ENCODE measurements at places on chromosomes 13 and 19. TPM values are rescaled to one million over a fixed set of nuclear protein-coding genes. Genes with fewer than 3 reads are reported as not detected.
A peak's percentile ranks its signal among the peaks of the same experiment; 100 is the strongest.

GRCh38 chr19:57671124-57671895 is 2.6 kb downstream of the ZSCAN4 start:
- no peak for DNase-seq
- no peaks in the 10 kb centered on the region for H3K36me3 ChIP-seq
- H3K4me1 ChIP-seq, result no peaks in the 10 kb centered on the region
- peaks cover 12% of the 10 kb centered on the region for H3K27me3 ChIP-seq

DNA sequence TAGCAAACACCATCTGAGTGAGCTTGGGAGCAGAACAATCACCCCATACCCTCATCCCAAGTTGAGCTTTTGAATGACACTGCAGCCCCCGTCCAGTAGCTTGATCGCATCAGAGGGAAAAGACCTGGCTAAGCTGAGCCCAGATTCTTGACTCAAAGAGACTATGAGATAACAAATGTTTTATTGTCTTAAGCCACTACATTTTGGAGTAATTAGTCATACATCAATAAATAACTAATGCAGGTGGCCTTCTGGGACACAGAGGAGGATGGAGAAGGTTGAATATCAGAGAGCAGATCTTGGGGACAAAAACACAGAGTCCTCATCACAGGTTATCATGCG is 24.6 kb upstream of the IGSF23 start:
- no peak for DNase-seq
- no peaks in the 10 kb centered on the region for H3K36me3 ChIP-seq
- H3K27me3 ChIP-seq, result no peaks in the 10 kb centered on the region

- no peaks in the 10 kb centered on the region for H3K36me3 ChIP-seq
- DNase-seq, result no peak
- peak overlapping the region; percentile 97 for H3K4me3 ChIP-seq
- peak overlapping the region; percentile 14 for H3K27ac ChIP-seq
- peaks cover under 1% of the 10 kb centered on the region for H3K27me3 ChIP-seq
These were observed 421 bp downstream of the ARID3A start for GRCh38 chr19:926323-926588.

DNA sequence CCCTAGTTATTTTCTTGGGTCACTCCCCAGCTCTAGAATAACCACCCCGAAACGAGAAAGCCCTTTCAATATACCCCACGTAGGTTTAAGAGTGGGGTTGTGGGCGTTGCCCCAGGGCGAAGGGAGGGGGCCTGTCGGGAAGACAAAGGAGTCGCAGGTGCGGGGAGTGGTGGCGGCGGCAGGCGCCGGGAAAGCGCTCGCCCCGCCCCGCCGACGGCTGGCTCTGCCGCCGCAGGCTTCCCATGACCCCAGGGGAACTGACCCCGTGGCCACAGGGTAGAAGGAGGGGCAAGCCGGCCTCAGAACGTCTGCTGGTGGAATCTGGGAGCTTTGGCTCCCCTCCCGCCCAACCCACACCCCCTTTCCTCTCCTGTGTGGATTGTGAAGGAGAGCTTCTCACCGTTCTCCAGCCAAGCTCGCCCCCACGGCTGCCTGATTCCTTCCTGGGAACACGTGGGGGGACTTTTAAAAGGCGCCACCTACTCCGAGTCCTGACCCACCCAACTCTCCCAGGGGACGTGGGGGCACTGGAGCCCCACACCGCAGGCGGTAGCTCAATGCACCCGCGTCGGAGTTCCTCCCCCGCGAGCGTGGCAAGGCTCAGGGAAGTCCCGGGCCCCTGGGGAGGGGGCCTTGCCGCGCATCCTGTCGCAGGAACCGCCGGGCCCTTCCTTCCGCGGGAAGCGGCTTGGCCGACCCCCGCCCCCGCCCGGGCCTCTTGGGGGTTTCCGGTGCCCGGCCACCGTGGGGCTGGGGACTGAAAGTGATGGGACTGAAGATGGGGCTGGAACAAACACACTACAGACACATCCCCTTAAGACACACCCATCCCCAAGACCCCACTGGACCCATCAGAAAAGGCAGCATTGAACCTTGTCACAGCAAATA is 5.5 kb downstream of the IER2 start:
- peak; percentile 77 for DNase-seq
- no peaks in the 10 kb centered on the region for H3K27me3 ChIP-seq
- H3K27ac ChIP-seq, result peak overlapping the region; percentile 90
- H3K4me1 ChIP-seq, result peaks cover 59% of the 10 kb centered on the region
- peaks cover 7% of the 10 kb centered on the region for H3K36me3 ChIP-seq

- no peak overlapping the region for H3K4me3 ChIP-seq
- peaks cover 3% of the 10 kb centered on the region for H3K27me3 ChIP-seq
- H3K27ac ChIP-seq, result no peak overlapping the region
- DNase-seq, result no peak
- H3K4me1 ChIP-seq, result no peaks in the 10 kb centered on the region
These were observed 23.0 kb upstream of the IRS2 start for GRCh38 chr13:109809216-109809932.

DNA sequence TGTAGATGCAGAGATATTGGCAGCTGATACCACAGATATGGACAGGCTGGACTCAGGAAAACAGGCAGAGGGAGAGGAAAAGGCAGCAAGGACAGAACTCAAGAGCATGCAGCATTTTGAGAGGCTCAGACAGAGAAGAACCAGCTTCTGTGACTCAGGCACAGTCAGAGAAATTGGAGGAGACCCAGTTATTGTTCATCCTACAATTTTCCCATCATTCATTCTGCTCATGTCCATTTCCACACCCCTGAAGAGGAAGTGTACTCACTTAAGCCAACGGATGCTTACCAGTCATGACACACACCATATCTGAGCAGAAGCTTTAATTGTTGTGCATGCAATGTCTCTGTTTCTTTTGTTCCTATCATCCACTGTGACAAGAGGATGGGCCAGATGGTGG is 359.8 kb upstream of the HTR2A start:
- no peak overlapping the region for H3K27ac ChIP-seq
- H3K36me3 ChIP-seq, result no peaks in the 10 kb centered on the region
- no peaks in the 10 kb centered on the region for H3K4me1 ChIP-seq
- DNase-seq, result no peak
- H3K27me3 ChIP-seq, result no peaks in the 10 kb centered on the region
- no peak overlapping the region for H3K4me3 ChIP-seq

Gene ZNF541
- 1.5 TPM for total RNA-seq

GRCh38 chr19:1456121-1456900 is 6.4 kb downstream of the APC2 start:
- peaks cover 43% of the 10 kb centered on the region for H3K27me3 ChIP-seq
- H3K4me3 ChIP-seq, result no peak overlapping the region
- no peak for DNase-seq
- peaks cover 3% of the 10 kb centered on the region for H3K36me3 ChIP-seq
- H3K4me1 ChIP-seq, result peaks cover 20% of the 10 kb centered on the region

DNA sequence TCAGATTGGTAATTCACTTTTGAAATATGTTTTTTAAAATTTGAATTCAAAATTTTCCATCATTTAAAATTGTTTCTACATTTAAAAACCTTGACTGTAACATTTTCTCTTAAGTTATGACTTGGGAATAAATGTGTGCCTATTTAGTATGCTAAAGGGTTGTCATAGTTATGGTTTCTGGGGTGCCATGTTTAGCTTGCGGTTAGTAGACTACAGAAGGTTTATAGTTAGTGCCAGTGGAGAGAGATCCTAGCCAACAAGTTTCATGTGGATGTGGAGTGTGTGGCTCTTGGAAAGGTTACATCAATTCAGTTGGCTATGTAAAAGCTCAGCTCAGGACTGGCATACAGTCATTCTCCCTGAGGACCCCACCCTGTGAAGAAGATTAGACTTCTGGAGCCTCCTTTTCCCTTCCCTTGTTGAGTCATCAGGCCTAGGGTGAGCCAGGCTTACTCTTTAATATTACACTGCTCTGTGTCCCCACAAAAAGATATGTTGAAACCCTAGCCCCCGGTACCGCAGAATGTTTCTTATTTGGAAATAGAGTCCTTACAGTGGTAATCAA is 20.4 kb downstream of the LMO7 start:
- DNase-seq, result no peak
- H3K36me3 ChIP-seq, result no peaks in the 10 kb centered on the region
- H3K27ac ChIP-seq, result no peak overlapping the region
- H3K27me3 ChIP-seq, result no peaks in the 10 kb centered on the region
- H3K4me3 ChIP-seq, result no peak overlapping the region
- no peaks in the 10 kb centered on the region for H3K4me1 ChIP-seq

DNA sequence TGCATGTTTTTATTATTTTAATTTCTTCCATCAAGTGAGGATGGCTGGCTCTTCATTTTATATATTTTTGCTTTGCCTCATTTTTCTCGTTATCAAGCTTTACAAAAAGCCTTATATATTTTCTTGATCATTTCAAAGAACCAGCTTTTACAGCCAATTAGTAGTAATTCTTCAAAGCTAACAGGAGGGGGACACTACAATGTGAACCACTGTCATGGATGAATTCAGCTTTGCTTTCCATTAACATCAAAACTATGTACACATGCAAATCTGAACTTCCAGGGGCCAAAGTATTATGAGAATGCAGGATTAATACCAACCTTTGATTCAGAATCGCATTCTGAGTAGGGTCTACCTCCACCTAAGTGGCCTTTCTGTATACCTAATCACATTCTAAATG is 11.1 kb downstream of the UQCRFS1 start:
- no peak for DNase-seq
- no peaks in the 10 kb centered on the region for H3K4me1 ChIP-seq
- peaks cover 11% of the 10 kb centered on the region for H3K36me3 ChIP-seq
- H3K27me3 ChIP-seq, result no peaks in the 10 kb centered on the region
- no peak overlapping the region for H3K27ac ChIP-seq
- H3K4me3 ChIP-seq, result no peak overlapping the region

Gene NCR1
- 244 TPM for total RNA-seq

DNA sequence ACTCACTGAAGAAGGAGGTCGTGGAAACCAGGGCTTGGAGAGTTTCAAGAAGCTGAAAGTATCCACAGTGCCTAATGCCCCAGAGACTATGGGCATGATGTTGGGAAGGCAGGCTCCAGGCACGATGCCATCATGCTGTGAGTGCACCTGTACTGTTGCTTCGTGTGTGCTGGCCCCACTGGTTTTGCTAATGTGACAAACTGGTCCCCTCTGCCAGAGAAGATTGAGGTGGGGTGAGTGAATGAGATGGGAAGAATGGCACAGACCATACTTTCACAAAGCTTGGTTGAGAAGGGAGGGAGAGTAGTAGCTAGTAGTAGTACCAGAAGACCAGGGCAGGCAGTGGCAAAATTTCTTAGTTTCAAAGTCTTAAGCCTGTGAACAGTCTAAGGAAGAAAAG is 19.0 kb upstream of the POP4 start:
- no peaks in the 10 kb centered on the region for H3K36me3 ChIP-seq
- no peak for DNase-seq
- peak overlapping the region; percentile 60 for H3K27ac ChIP-seq
- H3K4me3 ChIP-seq, result no peak overlapping the region
- no peaks in the 10 kb centered on the region for H3K27me3 ChIP-seq
- H3K4me1 ChIP-seq, result peaks cover 4% of the 10 kb centered on the region

DNA sequence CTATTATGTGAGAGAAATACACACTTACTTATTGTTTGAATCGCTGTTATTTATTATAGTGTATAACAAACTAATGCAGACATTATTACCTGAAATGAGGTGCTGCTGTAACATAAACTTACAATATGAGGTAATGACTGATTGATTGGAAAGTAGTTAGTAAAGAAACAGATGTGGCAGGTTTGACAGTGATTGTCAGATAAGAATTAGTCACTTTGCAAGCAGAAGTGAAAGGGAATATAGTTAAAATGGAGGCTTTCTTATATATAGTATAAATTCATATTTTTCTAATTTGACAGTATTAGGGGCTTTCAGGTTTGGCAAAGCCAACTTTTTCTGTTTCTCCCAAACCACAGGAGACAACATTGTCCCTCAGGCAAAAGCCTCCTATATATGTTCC is 20.6 kb downstream of the MIR17HG start:
- no peak overlapping the region for H3K4me3 ChIP-seq
- no peaks in the 10 kb centered on the region for H3K4me1 ChIP-seq
- no peaks in the 10 kb centered on the region for H3K27me3 ChIP-seq
- no peak for DNase-seq
- H3K36me3 ChIP-seq, result no peaks in the 10 kb centered on the region
- H3K27ac ChIP-seq, result no peak overlapping the region

Gene LGI4
- total RNA-seq, result 0.49 TPM

- no peak for DNase-seq
- no peak overlapping the region for H3K4me3 ChIP-seq
- no peaks in the 10 kb centered on the region for H3K4me1 ChIP-seq
- no peak overlapping the region for H3K27ac ChIP-seq
- H3K36me3 ChIP-seq, result no peaks in the 10 kb centered on the region
- no peaks in the 10 kb centered on the region for H3K27me3 ChIP-seq
These were observed 429.6 kb downstream of the RFC3 start for GRCh38 chr13:34247596-34247995.
